ENCODE measurements at places on chromosomes 5 and 9.
A peak's percentile ranks its signal among the peaks of the same experiment; 100 is the strongest.

- no peak for DNase-seq
Measured at GRCh38 chr5:86979811-86980411, 287.8 kb upstream of the RASA1 start.

- DNase-seq: no peak
Measured at GRCh38 chr5:179766021-179766725, 27.6 kb upstream of the LTC4S start.

- DNase-seq: no peak
Measured at GRCh38 chr5:26278078-26278477, 760.3 kb downstream of the CDH9 start.

DNA sequence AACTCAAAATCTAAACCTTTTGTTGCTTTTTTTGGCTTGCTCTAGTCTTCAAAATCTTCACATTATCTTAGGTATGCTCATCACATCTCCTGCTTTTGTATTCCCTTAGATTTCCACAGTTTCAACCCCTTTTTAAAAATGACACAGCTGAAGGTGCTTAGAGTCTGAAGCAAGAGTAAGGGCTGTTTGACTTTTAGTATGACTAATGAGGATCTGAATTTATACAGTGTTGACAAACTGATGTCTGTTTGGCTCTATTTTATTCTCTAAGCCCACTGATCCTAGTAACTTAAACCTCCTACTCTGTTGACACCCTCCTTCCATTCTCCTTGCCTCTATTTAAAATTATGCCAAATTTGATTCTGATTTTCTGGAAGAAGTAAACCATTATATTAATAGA is 200.1 kb downstream of the MCTP1 start:
- DNase-seq: no peak

- DNase-seq: no peak
Measured at GRCh38 chr9:127131871-127132270, 9.4 kb upstream of the ANGPTL2 start.

DNA sequence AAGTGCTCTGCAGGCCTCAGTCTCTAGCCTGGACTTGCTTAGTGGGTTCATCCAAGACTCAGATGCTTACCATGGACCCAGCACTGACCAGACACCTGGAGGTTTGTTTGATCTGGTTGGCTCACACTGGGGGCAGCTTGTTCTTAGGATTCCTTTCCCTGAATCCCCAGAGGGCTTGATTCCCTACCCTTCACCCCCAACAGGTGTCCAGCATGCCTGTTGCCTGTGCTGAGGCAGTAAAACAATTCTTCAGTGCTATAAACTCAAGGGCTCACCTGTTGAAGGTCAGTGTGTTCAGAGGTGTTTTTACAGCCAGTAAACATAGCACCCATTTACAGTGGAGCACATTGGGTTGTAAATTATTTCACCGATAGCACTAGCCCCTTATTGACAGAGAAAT is 123.8 kb upstream of the KLF4 start:
- DNase-seq: no peak

DNA sequence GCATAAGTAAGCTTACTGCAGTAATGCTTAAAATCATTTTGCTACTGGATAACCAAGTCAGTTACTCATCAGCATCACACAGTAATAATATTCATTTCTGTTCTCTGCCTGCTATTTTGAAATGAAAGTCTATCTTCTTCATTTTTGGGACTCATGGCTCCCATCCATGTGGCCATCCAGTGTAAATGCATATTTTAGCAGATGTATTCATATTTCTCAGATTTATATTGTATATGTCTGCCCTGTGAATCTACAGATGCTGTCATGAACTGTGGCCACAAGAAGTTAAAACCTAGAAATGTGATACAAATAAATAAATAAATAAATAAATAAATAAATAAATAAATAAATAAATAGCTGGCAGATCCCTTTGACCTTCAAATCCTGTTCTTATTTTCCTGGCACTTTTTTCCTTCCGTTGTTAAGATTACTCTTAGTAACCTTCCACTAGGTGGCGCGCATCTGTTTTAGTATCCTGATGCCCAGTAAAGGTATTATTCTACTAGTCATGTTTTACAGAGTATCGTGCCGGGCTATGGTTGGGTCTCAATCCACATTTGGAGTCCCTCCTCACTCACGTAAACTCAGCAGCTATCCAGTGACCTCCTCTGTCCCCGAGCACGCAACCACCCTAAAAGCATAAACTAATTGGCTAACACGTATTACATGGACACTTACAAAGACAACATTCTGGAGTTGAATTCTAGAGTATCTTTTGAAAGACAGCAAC is 79.2 kb upstream of the IL7R start:
- DNase-seq: peak; percentile 44

GRCh38 chr5:142145106-142145900 is 36.7 kb downstream of the NDFIP1 start:
- peak; percentile 6 for DNase-seq

GRCh38 chr5:53069626-53070025 is 39.9 kb downstream of the MOCS2 start:
- DNase-seq: no peak

DNA sequence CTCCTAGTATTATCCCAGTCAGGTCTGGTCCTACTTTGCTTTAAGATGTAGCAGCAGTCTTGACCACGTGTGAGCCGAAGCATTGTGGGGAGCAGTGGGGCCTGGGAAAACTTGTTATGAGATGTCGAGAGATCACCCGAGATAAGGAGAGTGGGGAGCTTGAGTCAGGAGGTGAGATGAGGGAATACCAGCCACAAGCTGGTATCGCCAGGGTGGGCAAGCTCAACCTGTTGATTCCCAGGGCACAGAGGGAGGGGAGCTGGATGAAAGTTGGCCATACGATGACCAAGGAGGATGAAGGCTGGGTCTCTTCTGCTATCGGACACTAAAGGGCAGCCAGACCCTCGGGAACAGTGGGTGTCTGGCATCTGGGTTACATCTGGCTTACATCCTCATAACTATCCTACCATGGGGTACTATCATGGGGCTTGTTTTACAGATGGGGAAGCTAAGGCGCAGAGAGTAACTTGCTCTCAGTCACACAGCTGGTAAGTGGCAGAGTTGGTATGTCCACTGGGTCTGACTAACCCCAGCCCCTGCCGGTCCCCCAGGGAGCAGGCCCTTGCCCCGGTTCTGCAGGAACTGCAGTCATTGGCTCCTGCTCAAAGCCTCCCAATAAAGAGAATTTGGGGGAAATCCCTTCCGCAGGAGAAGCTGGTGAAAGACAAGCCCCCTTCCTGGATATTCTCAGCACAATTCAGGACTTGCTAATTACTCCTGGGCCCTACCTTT is 13.4 kb upstream of the TIFAB start:
- DNase-seq: no peak

GRCh38 chr5:160720822-160721221 is 131.2 kb downstream of the ATP10B start:
- no peak for DNase-seq

- no peak for DNase-seq
Measured at GRCh38 chr5:150658121-150658520, 2.9 kb upstream of the MYOZ3 start.

DNA sequence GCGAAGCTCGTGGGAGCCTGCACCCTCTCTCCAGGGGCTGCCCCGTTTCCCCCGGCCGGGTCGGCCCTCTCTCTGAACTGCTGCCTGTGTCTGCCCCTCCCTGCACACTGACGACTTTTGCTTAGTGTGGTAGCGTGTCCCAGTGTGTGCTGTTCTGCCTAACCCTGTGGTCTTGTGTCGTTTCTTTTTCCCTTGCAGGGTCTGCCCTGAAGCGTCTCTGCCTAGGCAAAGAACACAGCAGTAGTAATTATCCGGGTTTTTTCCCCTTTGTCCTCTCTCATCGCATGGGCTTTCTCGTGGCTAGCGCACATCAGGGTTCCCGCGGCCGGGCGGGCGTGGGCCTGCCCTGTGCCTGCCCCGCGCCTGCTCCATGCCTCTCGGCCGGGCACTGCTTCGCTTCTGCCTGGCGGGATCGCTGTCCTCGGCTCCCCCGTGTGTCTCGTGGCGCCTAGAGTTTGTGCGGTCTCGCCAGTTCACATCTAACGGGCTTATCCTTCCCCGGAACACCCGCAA is 122.7 kb downstream of the WNK2 start:
- no peak for DNase-seq

GRCh38 chr9:93673839-93674334 is 97.5 kb downstream of the PHF2 start:
- no peak for DNase-seq

GRCh38 chr5:139125991-139126390 is 72.2 kb downstream of the SIL1 start:
- DNase-seq: no peak

DNA sequence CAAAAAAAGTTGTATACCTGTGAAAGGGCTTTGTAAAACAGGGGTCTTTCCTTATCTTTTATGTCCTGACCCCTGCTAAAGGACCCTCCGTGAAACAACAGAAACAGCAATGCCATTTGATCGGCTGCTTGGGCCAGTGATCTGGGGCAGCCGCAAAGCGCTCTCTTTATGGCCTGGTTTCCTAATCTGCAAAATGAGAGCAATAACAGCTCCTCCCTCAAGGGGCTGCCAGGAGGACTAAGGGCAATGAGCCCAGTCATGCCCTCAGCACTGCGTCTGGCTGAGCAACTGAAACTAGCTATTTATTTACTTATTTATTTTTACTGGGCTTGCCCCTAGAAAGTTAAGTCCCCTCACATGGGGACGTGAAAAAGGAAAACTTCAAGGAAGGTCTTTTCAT is 18.3 kb downstream of the CMBL start:
- no peak for DNase-seq
